ENCODE measurements at places on chromosomes 16 and 17.

- DNase-seq: no peak
Measured at GRCh38 chr17:43003542-43004172, 2.9 kb upstream of the IFI35 start.

GRCh38 chr16:4261557-4262172 lies 11.2 kb downstream of the TFAP4 start:
- DNase-seq: peak; percentile 28

GRCh38 chr16:15777533-15778203 lies 79.2 kb downstream of the MYH11 start:
- no peak for DNase-seq

- no peak for DNase-seq
Measured at GRCh38 chr17:39116224-39116623, 35.2 kb downstream of the PLXDC1 start.

DNA sequence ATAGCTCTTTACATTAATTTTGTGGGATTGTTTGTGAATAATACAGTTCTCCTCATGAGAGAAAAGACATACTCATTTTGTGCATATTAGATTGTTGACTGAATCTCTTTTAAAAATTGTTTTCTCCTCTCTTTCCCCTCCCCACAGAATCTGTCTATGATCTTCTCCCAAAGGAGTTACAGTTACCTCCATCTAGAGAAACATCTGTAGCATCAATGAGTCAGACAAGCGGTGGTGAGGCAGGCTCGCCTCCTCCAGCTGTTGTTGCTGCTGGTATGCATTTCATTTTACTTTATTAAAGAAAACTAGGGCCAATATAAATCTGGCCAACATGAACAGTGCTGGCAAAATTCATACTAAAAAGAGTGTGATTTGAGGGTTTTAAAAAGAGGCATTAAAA lies 60.5 kb downstream of the NFAT5 start:
- DNase-seq: no peak

- no peak for DNase-seq
Measured at GRCh38 chr16:72371307-72372086, 199.5 kb upstream of the PMFBP1 start.

GRCh38 chr16:54929090-54930004 lies 1.3 kb upstream of the IRX5 start:
- peak; percentile 87 for DNase-seq
